ENCODE measurements at places on chromosomes 7 and 10.

DNA sequence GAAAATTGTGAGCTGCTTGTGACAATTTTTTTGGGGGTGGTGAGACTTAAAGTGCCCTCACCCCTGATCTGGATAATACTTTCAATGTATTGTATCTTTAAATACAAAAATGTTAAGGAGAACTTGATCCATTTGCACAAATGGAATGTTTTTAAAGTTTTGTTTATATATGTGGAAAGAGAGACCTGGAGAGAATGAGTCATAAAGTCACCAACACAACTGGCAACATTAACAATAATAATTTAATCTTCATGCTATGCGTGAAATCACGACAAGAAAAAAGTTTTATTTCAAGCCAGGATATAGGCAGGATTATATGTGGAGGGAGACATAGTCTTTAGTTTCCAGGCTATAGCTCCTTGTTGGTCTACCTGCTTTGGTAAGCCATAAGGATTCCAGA is 537.5 kb downstream of the GPAM start:
- DNase-seq = no peak

- no peak for DNase-seq
These were observed 70.1 kb downstream of the IMMP2L start for GRCh38 chr7:111492234-111492633.

- no peak for DNase-seq
These were observed 287.2 kb downstream of the HGF start for GRCh38 chr7:81482600-81483186.

DNA sequence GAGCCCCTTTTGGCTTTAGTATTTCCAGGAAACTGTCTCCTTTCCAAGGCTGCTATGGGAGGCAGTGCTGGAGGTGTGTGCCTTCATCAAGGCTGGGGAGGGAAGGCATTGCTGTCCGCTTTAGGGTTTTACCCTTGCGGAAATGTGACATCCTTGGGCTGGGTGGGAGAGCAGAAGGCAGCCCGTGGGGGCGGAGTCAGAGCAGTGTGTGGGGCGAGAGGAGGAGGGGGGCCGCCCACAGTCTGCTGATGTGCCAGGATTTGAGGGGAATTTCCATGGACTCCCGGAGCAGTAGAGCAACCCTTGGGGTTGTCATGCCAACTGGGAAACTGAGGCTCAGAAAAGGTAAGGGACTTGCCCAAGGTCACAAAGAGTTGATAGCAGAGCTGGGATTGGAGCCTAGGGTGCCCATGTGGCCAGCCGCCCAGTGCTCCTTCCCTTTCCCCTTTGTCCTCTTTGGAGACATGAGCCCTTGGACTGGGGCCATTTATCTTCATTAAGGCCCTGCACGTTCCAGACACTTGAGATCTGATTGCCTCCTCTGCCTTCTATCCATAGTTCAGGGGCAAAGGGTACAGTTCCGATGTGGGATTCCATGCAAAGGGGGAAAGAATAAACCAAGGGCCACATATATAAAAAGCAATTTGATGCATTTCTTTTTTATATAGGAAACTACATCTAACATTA is 22.2 kb downstream of the TSPAN15 start:
- no peak for DNase-seq

GRCh38 chr10:13567030-13567429 is 19.7 kb upstream of the PRPF18 start:
- DNase-seq = no peak

- no peak for DNase-seq
These were observed 4.6 kb downstream of the STRA8 start for GRCh38 chr7:135238112-135238744.

- peak; percentile 10 for DNase-seq
These were observed 116.5 kb downstream of the ATXN7L1 start for GRCh38 chr7:105759670-105760550.

- no peak for DNase-seq
These were observed 12.4 kb upstream of the ACTA2 start for GRCh38 chr10:88964869-88965415.

DNA sequence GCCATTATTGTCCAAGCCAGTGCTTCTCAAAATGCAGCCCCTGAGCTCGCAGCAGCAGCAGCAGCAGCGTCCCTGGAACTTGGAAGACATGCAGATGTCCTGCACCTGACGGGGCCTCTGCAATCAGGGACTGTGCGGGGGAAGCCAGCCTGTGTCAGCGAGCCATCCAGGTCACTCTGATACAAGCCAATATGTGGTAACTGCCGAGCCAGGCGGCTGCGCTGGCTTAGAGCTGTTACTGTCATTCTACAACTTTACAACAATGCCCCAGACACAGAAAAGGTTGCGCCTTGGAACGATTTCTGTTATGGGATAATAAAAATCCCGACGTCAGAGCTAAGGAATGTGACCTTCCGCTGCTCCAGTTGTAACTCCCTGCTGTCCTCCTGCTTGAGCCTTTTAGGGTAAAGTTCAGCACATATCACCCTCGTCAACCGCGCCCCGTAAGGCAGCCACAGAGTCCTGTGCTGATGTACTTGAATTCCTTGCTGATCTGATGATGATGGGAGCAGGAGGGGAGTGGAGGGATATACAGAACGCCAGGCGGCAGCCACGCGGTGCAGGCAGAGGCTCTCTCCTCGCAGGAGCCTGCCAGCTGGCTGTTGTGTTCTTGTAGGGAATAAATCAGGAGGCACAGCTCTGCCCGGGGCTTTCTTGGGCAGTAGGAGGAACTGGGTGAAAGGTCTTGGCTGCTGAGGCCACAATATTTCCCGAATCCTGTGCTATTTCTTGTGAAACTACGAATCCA is 20.0 kb upstream of the CRYGN start:
- DNase-seq = peak; percentile 32

DNA sequence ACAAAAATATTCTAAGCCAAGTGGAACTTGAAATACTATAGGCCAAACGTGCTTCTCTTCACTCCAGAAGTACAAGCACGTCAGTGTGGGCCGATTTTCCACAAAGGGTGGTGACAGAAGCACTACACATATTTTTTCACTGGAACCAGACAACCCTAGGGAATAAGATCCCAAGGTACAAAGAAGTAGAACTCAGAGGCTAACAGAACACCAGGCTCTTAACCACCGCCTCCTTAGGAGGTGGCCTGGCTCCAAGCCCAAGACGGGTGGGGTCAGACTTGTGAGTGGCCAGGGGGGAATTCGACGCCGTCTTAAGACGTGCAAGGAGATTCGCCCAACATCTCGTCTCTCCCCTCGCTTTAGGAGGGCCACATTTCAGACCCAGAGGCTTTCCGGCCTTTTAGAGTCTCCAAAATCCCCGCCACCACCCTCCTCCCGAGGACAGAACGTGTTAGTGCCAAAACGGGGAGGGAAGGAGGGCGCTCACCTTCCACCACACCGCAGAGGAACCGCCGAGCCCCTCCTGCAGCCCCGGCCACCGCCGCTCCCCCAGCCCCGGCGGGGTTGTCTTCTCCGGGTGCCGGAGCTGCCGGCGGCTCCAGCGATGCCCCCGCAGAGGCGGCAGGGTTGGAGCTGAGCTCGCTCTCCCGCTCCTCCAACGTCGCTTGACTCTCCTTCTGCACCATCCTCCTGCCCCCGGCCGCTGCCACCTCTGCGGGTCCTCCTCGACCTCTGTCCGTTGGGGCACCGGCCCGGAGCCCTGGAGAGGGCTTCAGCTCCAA is 716 bp downstream of the OGA start:
- no peak for DNase-seq

DNA sequence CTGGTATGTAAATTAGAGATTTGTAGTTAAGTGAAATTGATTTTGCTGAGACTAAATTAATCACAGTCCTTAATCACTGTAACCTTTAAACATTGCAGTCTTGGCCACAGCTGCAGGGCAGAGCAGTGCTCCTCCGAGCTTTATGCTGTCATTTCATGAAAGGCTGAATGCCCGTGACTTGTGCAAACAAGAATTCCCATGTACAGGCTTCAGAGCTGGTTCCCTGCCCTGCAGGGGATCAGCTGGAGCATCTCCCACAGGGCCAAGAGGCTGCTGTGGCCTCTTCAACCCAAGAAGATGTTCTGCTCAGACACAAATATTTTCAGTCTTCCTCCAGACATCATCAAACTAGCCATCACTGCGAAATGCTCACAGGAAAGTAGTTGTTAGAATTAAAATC is 419.1 kb downstream of the AUTS2 start:
- no peak for DNase-seq

- no peak for DNase-seq
These were observed 304.4 kb upstream of the LYZL1 start for GRCh38 chr10:28984431-28984830.

GRCh38 chr10:29392376-29393021 is 103.6 kb downstream of the LYZL1 start:
- DNase-seq = no peak

GRCh38 chr7:143235561-143235960 is 13.7 kb downstream of the TAS2R40 start:
- DNase-seq = no peak

- DNase-seq = no peak
These were observed 53.8 kb downstream of the HGF start for GRCh38 chr7:81715984-81716588.

DNA sequence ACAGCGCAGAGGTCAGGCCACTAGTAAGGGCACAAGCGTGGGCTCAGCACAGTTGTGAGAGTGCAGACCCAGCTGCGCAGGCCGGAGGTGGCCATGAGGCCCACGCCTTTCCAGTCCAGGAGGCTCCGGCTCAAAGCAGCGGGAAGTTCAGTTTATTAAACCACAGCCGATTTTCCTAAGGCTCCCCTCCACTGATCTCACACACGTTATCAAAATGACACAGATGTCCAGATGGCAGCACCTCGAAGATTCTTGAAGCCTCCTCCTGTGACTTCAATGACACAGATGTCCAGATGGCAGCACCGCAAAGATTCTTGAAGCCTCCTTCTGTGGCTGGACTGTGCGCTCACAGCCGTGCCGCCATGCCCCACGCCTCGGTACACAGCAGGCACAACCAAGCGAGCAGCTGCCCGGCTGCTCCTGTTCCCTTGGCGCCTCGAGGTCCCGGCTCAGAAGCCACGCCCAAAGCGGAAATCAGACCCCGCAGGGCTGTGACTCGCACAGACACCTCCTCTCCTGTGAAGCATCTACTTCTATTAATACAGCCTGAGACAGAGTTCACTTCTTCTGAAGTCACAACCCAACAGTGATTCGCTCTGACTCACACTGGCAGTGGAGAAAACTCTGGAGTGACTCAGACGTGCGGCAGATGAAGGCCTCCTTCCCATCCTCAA is 122.7 kb downstream of the MAD1L1 start:
- DNase-seq = no peak

DNA sequence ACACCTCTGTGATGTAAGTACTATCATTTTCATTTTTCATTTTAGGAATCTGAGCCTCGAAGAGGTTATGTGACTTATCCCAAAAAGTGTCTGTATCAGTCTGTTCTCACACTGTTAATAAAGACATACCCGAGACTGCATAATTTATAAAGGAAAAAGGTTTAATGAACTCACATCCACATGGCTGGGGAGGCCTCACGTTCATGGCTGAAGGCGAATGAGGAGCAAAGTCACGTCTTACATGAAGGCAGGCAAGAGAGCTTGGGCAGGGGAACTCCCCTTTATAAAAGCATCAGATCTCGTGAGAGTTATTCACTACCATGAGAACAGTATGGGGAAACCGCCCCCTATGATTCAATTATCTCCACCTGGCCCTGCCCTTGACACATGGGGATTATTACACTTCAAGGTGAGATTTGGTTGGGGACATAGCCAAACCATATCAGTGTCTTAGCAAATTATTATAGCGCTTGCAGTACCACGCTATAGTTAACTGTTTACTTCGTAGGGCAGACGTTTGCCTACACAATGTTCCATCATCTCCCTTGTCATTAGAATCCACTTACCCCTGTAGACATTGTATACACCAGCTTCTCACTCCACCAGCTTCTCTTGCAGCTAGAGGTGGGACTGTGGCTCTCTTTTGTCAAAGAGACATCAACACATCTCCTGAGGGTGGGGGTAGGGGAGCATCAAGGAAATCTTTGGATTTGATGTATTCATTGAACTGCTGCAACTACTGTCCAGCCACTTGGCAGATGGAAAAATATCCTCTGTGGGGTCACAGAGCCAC is 15.4 kb upstream of the NMT2 start:
- DNase-seq = no peak

DNA sequence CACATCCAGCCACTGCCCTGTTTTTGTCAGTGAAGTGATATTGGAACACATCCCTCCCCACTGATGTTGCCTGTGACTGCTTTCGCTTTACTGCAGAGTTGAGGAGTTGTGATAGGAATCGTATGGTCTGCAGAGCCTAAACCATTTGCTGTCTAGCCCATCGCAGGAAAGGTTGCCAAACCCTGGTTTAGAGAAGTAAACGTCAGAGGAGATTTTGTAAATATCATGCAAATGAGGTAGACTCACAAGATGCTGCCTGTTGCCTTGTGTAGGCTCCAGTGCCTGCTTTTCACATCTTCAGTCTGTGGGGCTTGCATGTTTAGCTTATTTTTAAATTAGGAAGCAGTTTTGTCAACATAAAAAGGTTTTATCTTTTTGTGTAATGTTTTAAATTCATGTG is 107.1 kb downstream of the TRRAP start:
- DNase-seq = no peak

DNA sequence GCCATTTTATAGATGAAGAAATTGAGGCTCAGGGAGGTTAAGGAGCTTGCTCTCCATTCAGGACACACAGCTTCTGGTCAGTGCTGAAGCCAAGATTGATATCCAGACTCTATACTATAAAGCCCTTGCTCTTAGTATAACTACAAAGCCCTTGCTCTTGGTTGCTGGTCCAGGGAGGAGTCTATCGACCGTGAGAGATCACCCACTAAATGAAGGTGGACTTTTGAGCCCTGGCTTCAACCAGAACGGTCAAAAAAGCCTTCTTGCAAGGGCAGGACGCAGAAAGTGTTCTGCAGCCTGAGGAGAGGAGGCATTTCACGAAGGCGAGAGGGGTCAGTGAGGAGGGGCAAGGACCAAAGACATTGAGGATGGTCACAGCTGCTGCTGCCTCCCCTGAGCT is 176.3 kb downstream of the CYP26A1 start:
- no peak for DNase-seq

- DNase-seq = no peak
These were observed 42.2 kb downstream of the ACSM6 start for GRCh38 chr10:95236068-95236903.

GRCh38 chr10:11789306-11789705 is 33.9 kb upstream of the PROSER2 start:
- no peak for DNase-seq

DNA sequence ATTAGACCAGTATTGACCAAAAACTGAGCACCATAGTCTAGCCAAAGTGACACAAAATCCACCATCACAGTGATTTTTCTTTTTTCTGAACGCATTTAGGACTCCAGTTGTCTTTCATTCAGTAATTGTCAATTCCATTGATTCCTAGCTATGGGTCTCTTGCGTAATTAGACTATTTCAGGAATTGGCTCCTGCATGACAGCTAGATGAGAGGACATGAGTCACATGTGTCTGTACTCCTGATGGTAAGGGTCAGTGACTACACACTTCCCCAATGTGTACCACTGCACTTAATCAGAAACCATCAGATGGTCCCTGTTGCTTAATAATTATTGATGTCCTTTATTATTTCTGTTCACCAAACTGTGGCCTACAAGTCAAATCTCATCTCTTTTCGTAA is 469.5 kb downstream of the POM121L12 start:
- DNase-seq = no peak

DNA sequence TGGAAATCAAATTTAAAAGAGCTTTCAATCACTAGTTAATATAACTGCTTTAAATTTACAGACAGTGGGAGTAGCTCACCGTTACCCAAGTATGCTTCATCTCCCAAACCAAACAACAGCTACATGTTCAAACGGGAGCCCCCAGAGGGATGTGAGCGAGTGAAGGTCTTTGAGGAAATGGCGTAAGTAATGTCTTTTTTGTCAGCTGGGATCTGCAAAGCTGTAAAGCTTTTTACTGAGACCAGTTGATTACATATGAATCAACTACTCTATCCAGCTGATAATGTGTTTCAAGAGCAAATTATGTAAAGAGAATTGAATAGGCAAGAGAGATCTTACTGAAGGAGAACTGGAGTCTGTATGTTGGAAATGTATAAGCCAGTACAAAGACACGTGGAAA is 116.2 kb downstream of the GLCCI1 start:
- no peak for DNase-seq
